Endothelial cell of umbilical vein (primary cell): ENCODE measurements at places on chromosomes 5 and 9. TPM values are rescaled to one million over a fixed set of nuclear protein-coding genes. Genes with fewer than 3 reads are reported as not detected.

DNA sequence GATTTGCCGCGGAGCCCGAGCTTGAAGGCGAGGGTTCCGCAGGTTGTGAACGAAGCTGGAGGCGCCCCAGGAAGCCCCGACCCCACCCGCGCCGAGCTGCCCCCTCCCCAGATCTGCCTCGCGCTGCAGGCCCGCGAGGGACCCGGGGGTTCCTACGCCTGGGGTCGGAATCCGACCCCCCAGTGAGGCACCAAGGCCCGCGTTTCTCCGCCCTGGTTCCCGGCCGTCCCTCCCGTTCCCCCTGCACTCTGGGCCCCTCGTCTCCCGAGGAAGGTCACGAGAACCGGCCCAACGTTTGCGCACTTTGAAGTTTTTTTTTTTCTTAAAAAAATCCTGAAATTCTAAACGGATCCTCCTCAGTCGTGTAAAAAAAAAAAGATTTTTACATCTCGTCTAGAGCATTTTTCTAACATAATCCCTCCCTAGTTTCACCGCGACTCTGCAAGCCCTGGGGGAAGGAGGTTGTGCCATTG lies 880 bp upstream of the GFPT2 start:
- no peaks in the 10 kb centered on the region for H3K36me3 ChIP-seq
- no peak for DNase-seq
- no peak overlapping the region for H3K27ac ChIP-seq
- H3K4me1 ChIP-seq: peaks cover 8% of the 10 kb centered on the region

GRCh38 chr9:70902171-70902570 lies 219.2 kb downstream of the TRPM3 start:
- H3K27ac ChIP-seq: peak overlapping the region; percentile 95
- no peaks in the 10 kb centered on the region for H3K27me3 ChIP-seq
- H3K4me1 ChIP-seq: peaks cover 29% of the 10 kb centered on the region
- DNase-seq: peak; percentile 55

- no peak overlapping the region for H3K4me3 ChIP-seq
- DNase-seq: peak; percentile 67
- no peaks in the 10 kb centered on the region for H3K27me3 ChIP-seq
- H3K4me1 ChIP-seq: peaks cover 3% of the 10 kb centered on the region
- no peak overlapping the region for H3K27ac ChIP-seq
Measured at GRCh38 chr5:62460578-62460983, 48.0 kb downstream of the IPO11 start.

- no peaks in the 10 kb centered on the region for H3K4me1 ChIP-seq
- H3K4me3 ChIP-seq: no peak overlapping the region
- H3K36me3 ChIP-seq: no peaks in the 10 kb centered on the region
- H3K27ac ChIP-seq: no peak overlapping the region
- no peak for DNase-seq
Measured at GRCh38 chr9:86782831-86783230, 164.5 kb downstream of the GAS1 start.

- peaks cover 29% of the 10 kb centered on the region for H3K27me3 ChIP-seq
- no peak overlapping the region for H3K4me3 ChIP-seq
- DNase-seq: no peak
Measured at GRCh38 chr5:74257645-74258313, 382.7 kb downstream of the ENC1 start.

DNA sequence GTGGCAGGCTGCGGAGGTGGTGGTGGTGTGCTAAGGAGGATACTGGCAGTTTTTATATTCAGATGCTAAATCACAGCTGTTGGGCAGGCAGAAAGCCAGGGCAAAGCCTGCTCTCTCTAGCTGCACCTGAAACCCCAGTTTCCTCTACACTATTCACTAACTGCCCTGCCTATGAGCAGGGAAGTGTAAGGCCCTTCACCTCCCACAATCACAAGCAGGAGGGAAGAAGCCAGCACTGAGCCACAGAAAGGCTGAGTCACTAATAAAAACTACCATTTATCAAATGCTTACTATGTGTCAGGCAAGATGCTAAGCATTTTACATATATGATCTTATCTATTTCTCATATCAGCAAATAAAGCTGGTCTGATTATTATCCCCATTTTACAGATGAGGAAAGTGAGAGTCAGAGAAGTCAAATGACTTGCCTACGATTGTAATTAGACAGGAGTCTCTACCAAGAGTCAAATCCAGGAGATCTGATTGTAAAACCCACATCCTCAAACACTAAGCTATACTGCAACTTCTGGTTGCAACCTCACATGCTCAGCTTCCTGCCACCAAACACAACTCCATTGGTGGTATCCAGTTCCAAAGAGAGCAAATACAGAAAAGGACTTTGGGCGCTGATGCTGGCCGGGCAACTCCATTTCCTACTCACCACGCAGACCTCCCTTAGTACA lies 17.7 kb upstream of the IL6ST start:
- H3K36me3 ChIP-seq: no peaks in the 10 kb centered on the region
- H3K27me3 ChIP-seq: no peaks in the 10 kb centered on the region
- peak; percentile 52 for DNase-seq
- H3K4me3 ChIP-seq: no peak overlapping the region
- H3K4me1 ChIP-seq: peaks cover 16% of the 10 kb centered on the region

- H3K27me3 ChIP-seq: peaks cover 5% of the 10 kb centered on the region
- DNase-seq: no peak
- H3K36me3 ChIP-seq: no peaks in the 10 kb centered on the region
- H3K4me3 ChIP-seq: no peak overlapping the region
Measured at GRCh38 chr5:68818057-68818695, 275.6 kb upstream of the SLC30A5 start.

DNA sequence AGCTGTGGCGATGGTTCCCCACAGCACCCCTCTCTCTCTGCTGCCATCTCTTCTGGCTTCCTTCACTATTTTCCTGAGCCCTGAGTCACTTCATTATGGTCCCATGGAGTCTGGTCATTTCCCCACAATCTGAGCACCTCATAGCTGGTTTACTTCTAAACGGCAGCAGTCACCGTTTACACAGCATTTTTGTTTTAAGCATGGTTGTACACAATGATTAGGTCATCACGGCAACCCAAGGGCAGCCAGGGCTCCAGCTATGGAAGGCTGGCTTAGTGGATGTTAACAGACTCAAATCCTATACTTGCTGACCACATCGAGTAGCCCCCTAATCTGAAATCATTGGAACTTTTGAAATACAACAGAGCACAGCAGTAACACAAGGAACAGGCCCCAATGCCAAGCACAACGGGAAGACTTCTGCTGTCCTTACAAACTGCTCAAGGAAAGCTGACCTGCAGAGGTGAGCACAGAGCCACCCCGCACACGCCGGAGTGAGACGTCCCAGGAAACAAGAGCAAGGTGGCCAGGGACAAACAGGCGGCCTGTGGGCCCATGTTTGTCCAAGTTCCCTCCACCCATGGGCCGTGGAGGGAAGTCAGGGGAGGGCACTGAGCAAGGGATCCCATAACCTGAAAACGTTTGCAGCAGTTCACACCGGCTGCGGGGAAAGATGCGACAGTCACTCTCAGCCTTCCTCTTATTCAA lies 22.9 kb downstream of the CAMSAP1 start:
- no peaks in the 10 kb centered on the region for H3K27me3 ChIP-seq
- peaks cover 7% of the 10 kb centered on the region for H3K36me3 ChIP-seq
- no peak overlapping the region for H3K4me3 ChIP-seq

DNA sequence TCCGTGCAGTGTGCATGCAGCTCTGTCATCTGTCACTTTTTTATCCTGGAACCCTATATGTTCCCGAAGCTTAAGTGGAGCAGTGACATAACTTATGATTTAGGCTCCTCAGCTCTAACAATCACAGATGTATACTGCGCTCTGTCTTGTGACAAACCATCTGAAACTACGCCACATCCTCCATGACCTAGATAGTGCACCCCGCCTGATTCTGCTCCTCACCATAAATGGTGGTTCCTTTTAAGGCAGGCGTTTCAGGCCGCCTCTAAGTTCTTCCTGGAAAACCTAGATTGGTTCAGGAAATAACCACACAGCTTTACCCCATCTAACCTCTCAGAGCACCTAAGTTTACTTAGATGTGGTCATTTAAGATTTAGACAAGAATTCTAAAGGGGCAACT lies 372.0 kb downstream of the CDH10 start:
- no peaks in the 10 kb centered on the region for H3K36me3 ChIP-seq
- no peaks in the 10 kb centered on the region for H3K4me1 ChIP-seq
- no peak for DNase-seq
- H3K27me3 ChIP-seq: no peaks in the 10 kb centered on the region

DNA sequence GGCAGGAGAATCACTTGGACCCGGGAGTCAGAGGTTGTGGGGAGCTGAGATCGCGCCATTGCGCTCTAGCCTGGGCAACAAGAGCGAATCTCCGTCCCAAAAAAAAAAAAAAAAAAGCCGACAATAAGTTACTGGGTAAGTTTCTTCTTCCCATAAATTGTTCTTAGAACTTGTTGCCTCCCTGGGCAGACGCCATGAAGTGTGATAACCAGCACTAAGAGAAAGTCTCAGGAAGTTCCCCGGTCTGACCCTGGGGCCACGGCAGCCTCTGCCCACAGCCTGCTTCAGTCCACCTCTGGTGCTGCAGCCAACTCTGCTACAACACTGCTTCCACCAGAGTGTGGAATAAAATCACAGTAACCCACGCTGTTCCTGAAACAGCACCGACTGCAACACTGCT lies 19.1 kb downstream of the LPCAT1 start:
- no peaks in the 10 kb centered on the region for H3K4me1 ChIP-seq
- no peaks in the 10 kb centered on the region for H3K27me3 ChIP-seq
- no peak for DNase-seq

GRCh38 chr9:112717661-112718331 lies at the start of gene INIP:
TSS of gene INIP (minus strand) at chr9:112718117. CDS start at chr9:112716485, 1,632 bp downstream.
- no peaks in the 10 kb centered on the region for H3K36me3 ChIP-seq
- H3K27ac ChIP-seq: peak within 1 kb of the TSS; percentile 67
- peaks cover 7% of the 10 kb centered on the region for H3K4me1 ChIP-seq
- H3K27me3 ChIP-seq: no peaks in the 10 kb centered on the region
- peak; percentile 98 for DNase-seq
- peak within 1 kb of the TSS; percentile 87 for H3K4me3 ChIP-seq

DNA sequence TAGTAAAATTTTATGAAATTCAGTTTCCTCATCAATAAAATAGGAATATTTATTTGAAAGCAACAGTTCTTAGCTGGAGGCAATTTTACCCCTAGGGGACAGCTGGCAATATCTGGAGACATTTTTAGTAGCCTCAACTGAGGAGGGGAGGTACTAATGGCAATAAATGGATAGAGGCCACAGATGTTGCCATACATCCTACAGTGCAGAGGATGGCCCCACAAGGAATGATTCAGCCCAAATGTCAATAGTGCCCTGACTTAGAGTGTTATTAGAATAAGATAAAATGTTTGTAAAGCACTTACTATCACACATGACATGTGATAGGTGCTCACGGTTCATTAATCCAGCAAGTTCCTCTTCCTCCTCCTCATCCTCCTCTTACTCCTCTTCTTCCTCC lies 293.6 kb downstream of the KCTD16 start:
- no peaks in the 10 kb centered on the region for H3K4me1 ChIP-seq
- no peaks in the 10 kb centered on the region for H3K36me3 ChIP-seq
- H3K4me3 ChIP-seq: no peak overlapping the region
- H3K27ac ChIP-seq: no peak overlapping the region
- no peak for DNase-seq

GRCh38 chr9:129996161-129996830 lies 46.7 kb downstream of the FNBP1 start:
- H3K27ac ChIP-seq: no peak overlapping the region
- DNase-seq: no peak
- H3K4me3 ChIP-seq: no peak overlapping the region
- no peaks in the 10 kb centered on the region for H3K36me3 ChIP-seq

GRCh38 chr5:43619380-43619779 lies 16.4 kb downstream of the NNT start:
- H3K4me1 ChIP-seq: no peaks in the 10 kb centered on the region
- no peak overlapping the region for H3K4me3 ChIP-seq
- peaks cover 8% of the 10 kb centered on the region for H3K36me3 ChIP-seq
- H3K27me3 ChIP-seq: no peaks in the 10 kb centered on the region
- H3K27ac ChIP-seq: no peak overlapping the region
- no peak for DNase-seq

DNA sequence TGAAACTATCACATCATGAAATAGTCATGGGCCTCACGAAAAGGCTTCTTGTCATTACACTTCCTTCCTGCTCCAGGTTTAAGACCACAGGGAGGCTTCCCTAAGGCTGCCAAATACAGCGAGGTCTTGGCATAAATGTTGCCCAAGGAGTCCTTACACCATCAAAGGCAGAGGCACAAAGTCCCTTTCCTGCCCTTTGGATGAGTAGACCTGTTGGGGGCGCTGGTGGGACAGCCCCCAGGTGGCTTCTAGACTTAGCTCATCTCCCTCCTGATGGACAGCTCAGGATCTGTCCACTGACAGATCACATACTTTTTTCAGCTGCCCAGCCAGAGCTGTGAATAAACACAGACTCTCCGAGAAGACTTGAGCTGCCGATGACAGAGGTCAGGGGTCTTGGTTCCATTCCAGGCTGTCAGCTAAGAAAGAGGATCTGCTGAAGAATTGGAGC lies 15.5 kb upstream of the MEGF9 start:
- H3K27me3 ChIP-seq: no peaks in the 10 kb centered on the region
- no peak overlapping the region for H3K27ac ChIP-seq
- no peak for DNase-seq
- H3K36me3 ChIP-seq: no peaks in the 10 kb centered on the region

- no peaks in the 10 kb centered on the region for H3K4me1 ChIP-seq
- H3K27me3 ChIP-seq: peaks cover 8% of the 10 kb centered on the region
- no peaks in the 10 kb centered on the region for H3K36me3 ChIP-seq
Measured at GRCh38 chr5:95446560-95447221, 55.5 kb downstream of the FAM81B start.

DNA sequence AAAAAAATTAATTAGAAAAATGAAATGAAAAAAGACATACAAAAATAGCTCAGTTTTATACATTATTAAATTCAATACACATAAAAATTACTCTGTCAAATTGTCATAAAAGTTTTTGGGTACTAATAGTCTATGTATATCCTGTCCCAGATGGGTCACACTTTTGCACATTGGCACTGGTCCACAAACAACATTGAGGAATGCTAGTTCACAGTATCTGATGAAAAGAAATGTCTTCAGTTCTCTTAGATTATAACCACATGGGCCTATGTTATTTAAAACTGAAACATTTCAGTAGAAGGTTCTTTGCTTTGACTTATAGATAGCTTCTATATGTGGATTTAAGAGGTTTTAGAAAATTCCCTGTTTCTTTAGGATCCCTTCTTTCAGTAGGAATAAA lies 39.8 kb downstream of the LNPEP start:
- H3K36me3 ChIP-seq: peaks cover 2% of the 10 kb centered on the region
- H3K27me3 ChIP-seq: no peaks in the 10 kb centered on the region
- no peaks in the 10 kb centered on the region for H3K4me1 ChIP-seq
- no peak overlapping the region for H3K4me3 ChIP-seq

- H3K27me3 ChIP-seq: peaks cover 10% of the 10 kb centered on the region
- no peaks in the 10 kb centered on the region for H3K36me3 ChIP-seq
- DNase-seq: no peak
- no peaks in the 10 kb centered on the region for H3K4me1 ChIP-seq
- H3K27ac ChIP-seq: no peak overlapping the region
Measured at GRCh38 chr9:93278144-93278543, 94.2 kb downstream of the WNK2 start.

GRCh38 chr9:227860-228259 lies 13.2 kb downstream of the DOCK8 start:
- no peak for DNase-seq
- no peaks in the 10 kb centered on the region for H3K27me3 ChIP-seq
- H3K4me3 ChIP-seq: no peak overlapping the region
- H3K4me1 ChIP-seq: peaks cover 12% of the 10 kb centered on the region
- no peaks in the 10 kb centered on the region for H3K36me3 ChIP-seq

PIP5KL1 gene
- total RNA-seq: 2.9 and 3.8 TPM in 2 replicates

ORM2 gene
- not detected in 2 replicates for total RNA-seq

PCDHB14 gene
- 0.55 and 1.0 TPM in 2 replicates for total RNA-seq

ERMP1 gene
- 16.6 and 20.1 TPM in 2 replicates for total RNA-seq

LYRM7 gene
- 5.5 and 7.5 TPM in 2 replicates for total RNA-seq

GBGT1 gene
- 28.7 and 35.6 TPM in 2 replicates for total RNA-seq

NRG2 gene
- total RNA-seq: 0.30 and 0.42 TPM in 2 replicates
